ENCODE measurements at places on chromosomes 7 and 10.
A peak's percentile ranks its signal among the peaks of the same experiment; 100 is the strongest.

GRCh38 chr10:14235566-14236195, 95.0 kb downstream of the FRMD4A start:
- no peaks in the 10 kb centered on the region for H3K36me3 ChIP-seq
- H3K4me1 ChIP-seq: peaks cover 15% of the 10 kb centered on the region
- peaks cover 6% of the 10 kb centered on the region for H3K27me3 ChIP-seq
- DNase-seq: no peak
- H3K27ac ChIP-seq: no peak overlapping the region

GRCh38 chr7:90705391-90706071, 109.4 kb downstream of the CDK14 start:
- H3K4me3 ChIP-seq: no peak overlapping the region
- H3K27me3 ChIP-seq: no peaks in the 10 kb centered on the region
- no peak overlapping the region for H3K27ac ChIP-seq
- H3K36me3 ChIP-seq: no peaks in the 10 kb centered on the region
- no peak for DNase-seq
- H3K4me1 ChIP-seq: peaks cover 27% of the 10 kb centered on the region

GRCh38 chr10:45532480-45532879, 140.1 kb downstream of the ZFAND4 start:
- H3K36me3 ChIP-seq: peaks cover 13% of the 10 kb centered on the region
- no peak overlapping the region for H3K4me3 ChIP-seq
- peak overlapping the region; percentile 37 for H3K27ac ChIP-seq

DNA sequence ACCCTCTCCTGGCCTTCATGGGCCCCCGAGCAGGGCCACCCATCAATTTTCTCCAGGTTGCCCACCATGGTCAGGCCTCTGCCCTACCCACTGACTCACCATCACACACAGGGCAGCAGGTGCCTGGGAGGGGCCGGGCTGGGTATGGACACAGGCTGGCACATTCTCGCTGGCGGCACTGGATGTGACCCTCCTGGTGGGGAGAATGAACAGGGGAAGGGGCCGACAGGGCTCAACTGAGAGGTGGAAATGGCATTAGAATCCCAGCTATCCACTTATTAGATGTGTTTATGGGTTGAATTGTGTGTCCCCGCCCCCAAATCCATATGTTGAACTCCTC, 16.4 kb downstream of the KCP start:
- no peak overlapping the region for H3K4me3 ChIP-seq
- H3K27ac ChIP-seq: no peak overlapping the region
- no peak for DNase-seq
- H3K36me3 ChIP-seq: peaks cover 3% of the 10 kb centered on the region
- H3K27me3 ChIP-seq: peaks cover 18% of the 10 kb centered on the region
- no peaks in the 10 kb centered on the region for H3K4me1 ChIP-seq

DNA sequence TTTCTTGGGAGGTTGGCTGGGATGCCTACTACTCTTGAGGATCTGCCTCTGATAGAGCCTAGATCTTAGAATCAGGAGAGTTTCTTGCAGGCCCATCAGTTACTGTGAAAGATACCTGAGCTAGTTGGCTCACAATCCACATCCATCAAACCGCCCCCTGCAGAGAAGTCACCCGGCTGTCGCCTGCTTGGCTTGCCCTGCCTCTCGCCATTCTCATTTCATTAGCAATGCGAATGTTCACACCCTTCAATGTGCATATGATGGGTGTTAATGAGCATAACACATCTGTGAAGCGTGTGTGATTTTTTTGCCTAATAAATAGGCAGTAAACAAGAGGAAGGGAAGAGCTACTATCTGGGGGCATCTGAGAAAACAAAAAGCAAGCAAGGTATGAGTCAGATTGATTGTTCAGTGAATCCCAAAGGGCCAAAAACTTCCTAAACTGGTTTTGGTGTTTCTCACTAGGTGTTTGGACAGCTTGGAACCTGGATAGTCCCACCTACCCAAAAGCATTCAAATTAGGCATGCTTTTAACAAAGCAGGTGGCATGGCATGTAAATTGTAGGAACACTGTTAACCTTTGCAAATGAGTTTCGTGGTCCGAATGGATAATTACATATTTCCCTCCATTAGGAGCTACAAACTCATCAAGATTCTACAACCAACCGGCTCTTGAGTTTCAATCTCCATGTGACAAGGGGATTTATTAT, 272.3 kb upstream of the C7orf33 start:
- no peak overlapping the region for H3K27ac ChIP-seq
- no peaks in the 10 kb centered on the region for H3K27me3 ChIP-seq
- no peak for DNase-seq
- no peaks in the 10 kb centered on the region for H3K36me3 ChIP-seq

DNA sequence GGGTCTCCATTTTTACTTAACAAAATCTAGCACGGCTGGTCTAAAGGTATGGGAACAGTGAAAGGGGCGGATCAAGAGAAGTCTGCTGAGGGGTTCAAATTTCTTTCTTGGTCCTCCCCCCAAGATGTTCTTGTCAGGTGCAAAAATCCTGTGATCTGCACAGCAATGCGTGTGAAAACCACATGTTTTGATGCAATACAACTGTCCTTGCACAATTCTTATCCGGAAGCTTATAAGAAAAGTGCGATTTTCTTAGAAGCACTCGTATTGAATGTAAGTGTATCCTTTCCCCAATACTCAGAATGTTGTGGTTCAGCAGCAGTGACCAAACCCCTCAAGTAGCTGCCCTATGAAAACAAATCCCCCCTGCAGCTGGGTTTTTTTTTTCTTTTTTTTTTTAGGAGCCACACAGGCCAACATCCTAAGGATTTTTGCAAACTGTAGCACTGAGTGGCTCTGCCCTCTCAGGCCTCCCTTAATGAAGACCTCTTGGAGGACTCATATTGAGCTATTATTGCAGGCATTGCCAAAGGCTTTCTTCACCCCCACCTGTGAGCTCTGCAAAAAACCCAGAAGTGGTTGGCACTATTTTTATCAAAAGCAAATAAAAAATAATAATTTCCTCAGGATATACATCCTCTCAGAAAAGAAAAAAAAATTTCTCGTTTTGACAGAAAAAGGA, 151.9 kb upstream of the ITGB1 start:
- no peaks in the 10 kb centered on the region for H3K27me3 ChIP-seq
- no peak overlapping the region for H3K4me3 ChIP-seq
- peaks cover 2% of the 10 kb centered on the region for H3K36me3 ChIP-seq
- no peak for DNase-seq

DNA sequence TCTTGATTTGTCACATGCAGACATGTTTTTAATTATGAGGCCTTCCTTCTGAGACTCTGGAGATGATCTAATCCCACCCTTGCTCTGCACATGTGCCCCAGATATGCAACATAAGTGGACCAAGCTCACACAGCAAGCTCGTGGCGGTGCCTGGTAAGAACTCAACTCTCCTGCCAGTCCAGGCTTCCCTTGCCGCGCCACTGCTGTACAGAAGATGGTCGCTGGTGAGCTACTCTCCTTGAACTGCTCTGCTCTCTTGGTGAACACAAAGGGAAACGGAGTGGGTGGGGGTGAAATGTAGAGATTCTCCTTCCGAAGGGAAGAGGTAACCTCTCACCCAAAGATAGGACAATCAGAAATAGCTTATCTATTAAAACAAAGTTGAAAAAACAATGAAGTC, 25.7 kb downstream of the MYOF start:
- H3K4me1 ChIP-seq: peaks cover 39% of the 10 kb centered on the region
- H3K36me3 ChIP-seq: no peaks in the 10 kb centered on the region
- H3K4me3 ChIP-seq: no peak overlapping the region
- H3K27ac ChIP-seq: no peak overlapping the region
- no peak for DNase-seq

GRCh38 chr10:36451391-36451970, 673.9 kb upstream of the ANKRD30A start:
- H3K36me3 ChIP-seq: no peaks in the 10 kb centered on the region
- H3K27me3 ChIP-seq: no peaks in the 10 kb centered on the region
- no peak overlapping the region for H3K27ac ChIP-seq

GRCh38 chr7:137895301-137896221, 48.8 kb upstream of the DGKI start:
- no peak overlapping the region for H3K4me3 ChIP-seq
- DNase-seq: no peak
- peaks cover 9% of the 10 kb centered on the region for H3K4me1 ChIP-seq
- no peak overlapping the region for H3K27ac ChIP-seq
- peaks cover 18% of the 10 kb centered on the region for H3K36me3 ChIP-seq

- H3K27ac ChIP-seq: no peak overlapping the region
- H3K36me3 ChIP-seq: no peaks in the 10 kb centered on the region
- DNase-seq: no peak
- H3K27me3 ChIP-seq: no peaks in the 10 kb centered on the region
- peaks cover 13% of the 10 kb centered on the region for H3K4me1 ChIP-seq
- no peak overlapping the region for H3K4me3 ChIP-seq
Observed at GRCh38 chr7:128271471-128271941, 30.4 kb downstream of the LEP start.

GRCh38 chr10:17756557-17757217, 4.7 kb downstream of the TMEM236 start:
- H3K27me3 ChIP-seq: no peaks in the 10 kb centered on the region
- H3K27ac ChIP-seq: no peak overlapping the region
- DNase-seq: no peak
- no peak overlapping the region for H3K4me3 ChIP-seq
- H3K36me3 ChIP-seq: no peaks in the 10 kb centered on the region
- H3K4me1 ChIP-seq: no peaks in the 10 kb centered on the region

DNA sequence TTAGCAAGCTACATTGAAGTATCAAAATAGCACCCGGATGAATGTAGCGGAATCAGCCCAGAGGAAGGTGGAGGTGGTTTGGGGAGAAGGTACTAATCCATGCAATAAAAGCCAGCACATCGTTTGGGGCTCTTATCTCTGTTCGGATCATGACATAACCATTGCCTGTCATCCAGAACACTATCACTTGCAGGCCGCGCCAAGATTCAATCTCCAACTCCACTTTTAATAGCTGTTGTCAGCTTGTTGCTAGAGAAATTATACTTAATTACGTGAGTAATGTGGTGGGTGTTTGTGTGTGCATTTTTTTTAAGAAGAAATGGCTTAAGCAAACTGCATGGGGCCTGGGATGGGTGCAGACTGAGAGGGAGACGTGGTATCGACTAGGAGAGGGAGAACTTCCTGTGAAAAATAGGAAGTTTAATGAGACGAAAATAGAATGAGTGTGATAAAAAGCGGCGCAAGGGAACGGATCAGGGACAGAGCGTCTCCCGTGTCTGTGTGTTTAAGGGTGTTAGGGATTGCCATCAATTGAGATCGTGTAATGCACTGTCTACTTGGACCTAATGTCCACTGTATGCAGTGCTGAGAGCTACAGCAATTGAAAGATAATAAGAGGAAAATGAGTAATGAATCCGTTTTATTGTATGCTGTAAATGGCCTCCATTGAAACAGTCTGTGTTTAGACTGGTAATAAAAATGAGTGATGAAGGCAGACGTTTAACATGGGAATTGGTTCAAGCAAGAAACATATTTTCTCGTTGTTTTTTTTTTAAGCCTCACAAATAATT, 27.6 kb upstream of the SFMBT2 start:
- H3K4me1 ChIP-seq: peaks cover 4% of the 10 kb centered on the region
- H3K36me3 ChIP-seq: no peaks in the 10 kb centered on the region
- H3K27ac ChIP-seq: no peak overlapping the region
- H3K27me3 ChIP-seq: no peaks in the 10 kb centered on the region
- H3K4me3 ChIP-seq: no peak overlapping the region

GRCh38 chr7:107914831-107915230, 23.8 kb downstream of the DLD start:
- H3K4me3 ChIP-seq: no peak overlapping the region
- peaks cover 51% of the 10 kb centered on the region for H3K36me3 ChIP-seq
- DNase-seq: no peak
- H3K27ac ChIP-seq: no peak overlapping the region

DNA sequence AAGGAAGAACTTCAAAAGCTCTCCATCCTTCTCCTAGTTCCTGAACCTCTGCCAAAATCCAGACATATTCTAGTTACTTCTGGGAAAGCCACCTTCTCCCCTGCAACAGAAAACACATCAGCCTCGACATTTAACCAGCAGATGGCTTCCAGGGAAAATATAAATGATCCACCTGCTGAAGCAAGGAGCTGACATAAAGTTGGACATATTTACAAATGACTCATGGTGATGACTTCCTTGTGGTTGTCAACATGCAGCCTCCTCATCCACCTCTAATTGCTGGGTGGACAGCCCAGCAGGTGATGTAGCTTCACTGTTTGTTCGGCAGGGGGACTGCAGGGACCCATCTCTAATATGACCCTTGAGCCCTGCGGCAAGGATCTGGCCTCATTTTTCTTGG, 266.0 kb downstream of the C7orf25 start:
- DNase-seq: no peak
- no peak overlapping the region for H3K4me3 ChIP-seq
- H3K36me3 ChIP-seq: peaks cover 3% of the 10 kb centered on the region
- peaks cover 8% of the 10 kb centered on the region for H3K4me1 ChIP-seq
- no peak overlapping the region for H3K27ac ChIP-seq
- H3K27me3 ChIP-seq: no peaks in the 10 kb centered on the region

DNA sequence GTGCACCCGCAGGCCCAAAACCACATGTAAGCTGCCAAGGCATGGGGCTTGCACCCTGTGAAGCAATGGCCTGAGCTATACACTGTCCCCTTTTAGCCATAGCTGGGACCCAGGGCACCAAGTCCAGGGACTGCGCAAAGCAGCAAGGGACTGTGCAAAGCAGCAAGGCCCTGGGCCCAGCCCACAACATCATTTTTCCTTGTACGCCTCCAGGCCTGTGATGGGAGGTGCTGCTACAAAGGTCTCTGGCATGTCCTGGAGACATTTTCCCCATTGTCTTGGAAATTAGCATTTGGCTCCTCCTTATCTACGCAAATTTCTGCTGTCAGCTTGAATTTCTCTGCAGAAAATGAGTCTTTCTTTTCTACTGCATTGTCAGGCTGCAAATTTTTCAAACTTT, 24.8 kb downstream of the ARHGAP19 start:
- DNase-seq: no peak
- H3K36me3 ChIP-seq: peaks cover 37% of the 10 kb centered on the region
- H3K4me3 ChIP-seq: no peak overlapping the region
- peaks cover 28% of the 10 kb centered on the region for H3K4me1 ChIP-seq
- no peak overlapping the region for H3K27ac ChIP-seq

DNA sequence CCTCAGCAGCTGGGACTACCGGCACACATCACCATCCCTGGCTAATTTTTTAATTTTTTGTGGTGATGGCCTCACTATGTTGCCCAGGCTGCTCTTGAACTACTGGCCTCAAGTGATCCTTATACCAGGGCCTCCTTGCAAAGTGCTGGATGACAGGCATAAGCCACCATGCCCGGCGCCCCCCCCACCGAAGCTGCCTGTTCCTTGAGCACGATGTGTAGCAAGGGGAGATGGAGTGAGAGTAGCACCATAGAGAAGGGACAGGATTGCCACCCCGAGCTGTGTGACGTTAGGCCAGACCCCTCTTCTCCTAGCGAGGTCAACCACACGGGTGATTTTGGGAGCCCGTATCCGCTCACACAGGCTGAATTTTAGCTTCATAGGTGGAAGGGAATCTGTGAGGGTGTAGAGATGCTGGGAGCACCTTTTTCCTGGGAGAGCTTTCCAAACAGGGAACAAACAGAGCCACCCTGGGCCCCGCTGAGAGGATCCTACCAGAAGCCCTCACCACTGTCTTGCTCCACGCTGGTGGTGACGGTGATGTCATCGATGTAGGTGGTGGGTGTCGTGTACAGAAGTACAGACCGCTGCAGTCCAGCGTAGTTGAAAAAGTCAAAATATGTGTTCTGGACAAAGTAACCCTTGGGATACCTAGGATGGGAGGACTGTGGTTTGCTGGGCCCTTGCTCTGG, 3.0 kb downstream of the GUSB start:
- H3K36me3 ChIP-seq: peaks cover 1% of the 10 kb centered on the region
- H3K27me3 ChIP-seq: no peaks in the 10 kb centered on the region
- H3K4me3 ChIP-seq: peak overlapping the region; percentile 74
- no peak for DNase-seq
- no peak overlapping the region for H3K27ac ChIP-seq
- no peaks in the 10 kb centered on the region for H3K4me1 ChIP-seq

GRCh38 chr10:113053881-113054280, 103.8 kb downstream of the TCF7L2 start:
- peaks cover 2% of the 10 kb centered on the region for H3K27me3 ChIP-seq
- no peak overlapping the region for H3K27ac ChIP-seq
- H3K4me1 ChIP-seq: peaks cover 41% of the 10 kb centered on the region
- H3K4me3 ChIP-seq: peak overlapping the region; percentile 7
